Kidney (tissue), 22 donors: ENCODE measurements at places on chromosomes 7 and 10. TPM values are rescaled to one million over a fixed set of nuclear protein-coding genes. Genes with fewer than 3 reads are reported as not detected.

DNA sequence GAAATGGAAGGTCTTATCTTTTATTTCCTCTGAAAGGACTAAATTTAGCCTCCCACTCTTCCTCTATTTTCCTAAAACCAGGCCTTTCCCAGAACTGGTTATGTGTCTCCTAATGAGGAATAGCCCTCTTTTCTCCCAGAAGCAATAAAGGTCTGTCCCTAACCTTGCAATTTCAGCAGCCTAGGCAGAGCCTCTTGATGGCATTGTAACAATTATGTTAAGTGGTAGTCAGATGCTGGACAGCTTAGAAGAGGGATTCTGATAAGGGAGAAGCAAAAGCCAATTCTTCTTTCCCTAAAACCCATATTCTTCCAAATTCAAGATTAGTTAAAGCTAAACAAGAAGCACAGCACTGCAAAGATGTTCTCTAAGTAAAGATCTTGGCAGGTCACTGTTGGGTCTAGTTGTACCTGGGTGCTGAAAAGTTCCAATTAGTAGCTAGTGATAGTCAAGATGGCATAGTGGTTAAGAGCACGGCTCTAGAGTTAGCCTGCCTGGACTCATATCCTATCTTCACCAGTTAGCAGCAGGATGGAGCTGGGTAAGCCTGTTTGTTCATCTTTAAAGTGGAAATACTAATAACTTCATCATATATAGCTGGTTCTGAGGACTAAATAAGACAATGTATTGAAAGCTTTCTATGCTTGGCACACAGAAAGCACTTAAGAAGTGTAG is 14.3 kb upstream of the KCNIP2 start:
- DNase-seq, result no peak

- DNase-seq, result no peak
Measured at GRCh38 chr7:111681242-111681641, 119.0 kb upstream of the IMMP2L start.

- no peak for DNase-seq
Measured at GRCh38 chr10:118042336-118042735, 4.4 kb downstream of the RAB11FIP2 start.

- DNase-seq, result no peak
Measured at GRCh38 chr10:95785942-95786669, 30.1 kb downstream of the ENTPD1 start.

DNA sequence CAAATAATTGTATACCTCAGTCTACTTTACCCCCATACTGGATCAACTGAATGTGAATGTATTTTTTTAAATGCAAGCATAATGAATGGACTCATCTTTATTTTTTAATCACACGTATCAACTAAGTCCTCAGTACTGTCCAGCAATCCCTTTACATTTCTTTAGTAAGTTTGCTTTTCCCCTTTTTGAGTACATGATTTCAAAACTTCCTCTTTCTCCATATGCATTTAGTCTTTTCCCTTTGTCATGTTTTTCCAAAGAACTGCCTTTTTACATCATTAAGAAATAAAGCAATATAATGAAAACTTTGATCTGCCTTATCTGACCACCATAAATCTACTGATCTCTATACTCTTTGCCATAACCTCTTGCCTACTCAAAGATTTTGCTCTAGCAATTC is 182.5 kb upstream of the AKR1E2 start:
- DNase-seq, result no peak

DNA sequence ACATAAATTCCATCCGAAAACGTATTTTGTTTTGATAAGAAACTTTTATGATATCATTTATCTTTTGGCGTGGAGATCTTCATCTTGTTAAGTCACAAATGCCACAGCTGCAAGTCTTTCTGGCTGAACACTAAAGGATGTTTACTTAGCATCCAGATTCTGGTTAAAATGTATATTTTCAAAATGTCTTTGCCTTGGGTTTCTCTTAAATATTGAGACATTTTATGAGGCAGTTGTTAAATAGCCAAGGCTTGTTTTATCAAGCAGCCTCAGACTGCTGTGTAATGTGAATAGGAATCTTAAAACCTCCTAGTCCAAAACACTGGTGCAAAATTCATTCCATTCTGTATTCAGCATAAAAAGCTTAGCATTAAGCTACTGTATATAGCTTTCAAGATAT is 136.3 kb upstream of the FZD1 start:
- no peak for DNase-seq

The NUPR2 gene
- 10.3 TPM for total RNA-seq

The TAS2R5 gene
- 2.5 TPM for total RNA-seq

The RAMP3 gene
- total RNA-seq, result 82.6 TPM

The COL28A1 gene
- total RNA-seq, result 5.8 TPM
